ENCODE measurements at places on chromosomes 13 and 19.

- no peak for DNase-seq
- no peak overlapping the region for H3K27ac ChIP-seq
- no peaks in the 10 kb centered on the region for H3K27me3 ChIP-seq
- H3K36me3 ChIP-seq = no peaks in the 10 kb centered on the region
- no peak overlapping the region for H3K4me3 ChIP-seq
Observed at GRCh38 chr13:76533251-76533650, 353.0 kb downstream of the KCTD12 start.

GRCh38 chr19:13428352-13428751 lies 77.9 kb downstream of the CACNA1A start:
- no peak for DNase-seq
- no peak overlapping the region for H3K4me3 ChIP-seq
- H3K4me1 ChIP-seq = no peaks in the 10 kb centered on the region
- no peaks in the 10 kb centered on the region for H3K27me3 ChIP-seq

- H3K27me3 ChIP-seq = peaks cover 19% of the 10 kb centered on the region
- H3K36me3 ChIP-seq = no peaks in the 10 kb centered on the region
- no peaks in the 10 kb centered on the region for H3K4me1 ChIP-seq
- no peak for DNase-seq
- no peak overlapping the region for H3K27ac ChIP-seq
- no peak overlapping the region for H3K4me3 ChIP-seq
Observed at GRCh38 chr13:27851096-27851850, 59.0 kb downstream of the GSX1 start.

GRCh38 chr13:112513761-112514160 lies 74.2 kb downstream of the TUBGCP3 start:
- no peaks in the 10 kb centered on the region for H3K27me3 ChIP-seq
- no peaks in the 10 kb centered on the region for H3K4me1 ChIP-seq
- H3K4me3 ChIP-seq = no peak overlapping the region
- no peak overlapping the region for H3K27ac ChIP-seq

GRCh38 chr19:5975388-5975728 lies 2.6 kb downstream of the RANBP3 start:
- H3K36me3 ChIP-seq = peaks cover 31% of the 10 kb centered on the region
- no peak for DNase-seq
- H3K27me3 ChIP-seq = no peaks in the 10 kb centered on the region
- peaks cover 11% of the 10 kb centered on the region for H3K4me1 ChIP-seq
- H3K4me3 ChIP-seq = no peak overlapping the region
- H3K27ac ChIP-seq = no peak overlapping the region

- no peak for DNase-seq
- H3K27ac ChIP-seq = peak overlapping the region; percentile 78
- peaks cover 36% of the 10 kb centered on the region for H3K4me1 ChIP-seq
Observed at GRCh38 chr13:98173431-98174152, 3.5 kb downstream of the RNF113B start.

- H3K36me3 ChIP-seq = no peaks in the 10 kb centered on the region
- no peak overlapping the region for H3K27ac ChIP-seq
Observed at GRCh38 chr19:42066075-42066754, 3.8 kb downstream of the GRIK5 start.

DNA sequence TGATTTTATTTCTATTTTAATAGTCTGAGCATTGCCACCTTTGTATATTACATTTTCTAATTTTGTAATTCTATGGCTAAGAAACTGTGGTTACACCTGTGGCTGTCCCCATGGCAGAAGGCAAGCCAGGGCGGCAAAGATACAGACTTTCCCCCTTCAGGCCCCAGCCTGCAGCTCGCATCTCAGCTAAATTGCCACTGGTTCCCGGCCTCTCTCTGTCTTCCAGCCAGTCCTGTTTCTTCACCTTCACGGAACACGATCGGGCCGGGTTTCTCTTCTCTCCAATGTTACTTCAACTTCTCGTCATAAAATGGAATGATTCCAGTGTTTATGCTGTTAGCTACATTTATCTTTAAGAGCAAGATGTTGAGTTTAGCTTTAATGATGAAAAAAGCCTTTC lies 124.5 kb upstream of the ZNF507 start:
- peaks cover 13% of the 10 kb centered on the region for H3K27me3 ChIP-seq
- no peak overlapping the region for H3K27ac ChIP-seq
- DNase-seq = no peak
- H3K36me3 ChIP-seq = no peaks in the 10 kb centered on the region
- H3K4me3 ChIP-seq = no peak overlapping the region
- H3K4me1 ChIP-seq = no peaks in the 10 kb centered on the region

DNA sequence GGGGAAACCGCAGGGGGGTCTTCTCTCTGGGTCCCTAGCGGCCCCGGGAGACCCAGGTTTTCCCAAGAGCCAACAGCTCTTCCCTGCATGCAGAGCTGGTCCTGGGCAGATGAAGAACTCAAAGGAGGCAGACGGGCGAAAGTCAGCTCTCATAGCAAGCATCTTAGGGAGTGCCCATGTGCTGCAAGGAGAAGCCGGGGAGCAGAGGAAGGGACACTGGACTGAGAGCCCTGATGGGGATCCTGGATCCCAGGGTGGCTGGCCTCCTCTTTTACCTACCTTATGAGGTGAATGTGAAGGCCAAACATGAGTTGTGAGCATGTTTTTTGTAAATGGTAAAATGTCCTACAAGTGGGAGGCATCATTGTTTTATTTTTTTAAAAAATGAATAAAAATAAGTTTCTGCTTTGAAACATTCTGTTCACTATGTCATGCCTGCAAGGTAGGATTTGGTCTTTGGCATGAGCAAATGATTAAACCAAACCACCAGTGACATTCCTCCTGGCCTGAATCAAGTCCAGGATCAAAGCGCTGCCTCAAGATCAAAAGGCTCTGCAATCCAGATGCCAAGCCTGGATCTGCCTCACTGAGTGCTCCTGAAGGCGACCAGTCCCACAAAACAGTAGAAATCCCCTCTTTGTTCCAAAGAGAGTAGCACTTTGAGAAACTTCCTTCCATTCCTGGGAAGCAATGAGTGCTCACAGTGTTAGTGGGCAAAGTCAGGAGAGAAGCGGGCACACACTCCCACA lies 92.2 kb upstream of the SERP2 start:
- no peak for DNase-seq
- no peak overlapping the region for H3K4me3 ChIP-seq
- no peak overlapping the region for H3K27ac ChIP-seq
- no peaks in the 10 kb centered on the region for H3K4me1 ChIP-seq
- H3K36me3 ChIP-seq = no peaks in the 10 kb centered on the region
- H3K27me3 ChIP-seq = no peaks in the 10 kb centered on the region

- no peak for DNase-seq
- no peak overlapping the region for H3K4me3 ChIP-seq
- H3K27me3 ChIP-seq = no peaks in the 10 kb centered on the region
Observed at GRCh38 chr13:46355088-46355468, 32.0 kb downstream of the RUBCNL start.

- H3K4me1 ChIP-seq = no peaks in the 10 kb centered on the region
- H3K36me3 ChIP-seq = no peaks in the 10 kb centered on the region
- H3K4me3 ChIP-seq = no peak overlapping the region
- DNase-seq = no peak
- no peak overlapping the region for H3K27ac ChIP-seq
Observed at GRCh38 chr13:39897636-39898035, 242.2 kb downstream of the COG6 start.

- H3K27ac ChIP-seq = no peak overlapping the region
- no peaks in the 10 kb centered on the region for H3K36me3 ChIP-seq
- no peak for DNase-seq
- H3K4me3 ChIP-seq = no peak overlapping the region
- H3K27me3 ChIP-seq = no peaks in the 10 kb centered on the region
Observed at GRCh38 chr19:13492128-13492527, 14.2 kb downstream of the CACNA1A start.

DNA sequence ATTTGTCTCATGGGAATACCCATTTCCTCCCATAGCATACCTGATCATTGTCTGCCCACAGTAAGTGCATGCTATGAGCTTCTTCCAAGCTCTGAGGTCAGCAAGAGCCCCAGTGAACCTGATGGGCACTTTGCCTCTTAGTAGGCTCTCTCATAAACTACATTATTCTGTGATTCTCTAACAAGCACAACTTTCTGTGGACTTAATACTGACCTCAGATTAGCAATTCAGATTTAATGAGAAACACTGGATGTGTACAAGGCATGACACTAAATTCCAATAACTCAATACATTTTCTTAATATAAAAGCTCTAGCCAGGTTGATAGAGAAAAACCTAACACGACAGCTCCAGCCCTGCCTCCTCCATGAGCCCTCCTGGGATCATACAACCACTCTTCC lies 23.3 kb upstream of the STARD13 start:
- peaks cover 10% of the 10 kb centered on the region for H3K4me1 ChIP-seq
- no peaks in the 10 kb centered on the region for H3K27me3 ChIP-seq
- DNase-seq = no peak
- H3K4me3 ChIP-seq = no peak overlapping the region
- H3K36me3 ChIP-seq = no peaks in the 10 kb centered on the region
- no peak overlapping the region for H3K27ac ChIP-seq

DNA sequence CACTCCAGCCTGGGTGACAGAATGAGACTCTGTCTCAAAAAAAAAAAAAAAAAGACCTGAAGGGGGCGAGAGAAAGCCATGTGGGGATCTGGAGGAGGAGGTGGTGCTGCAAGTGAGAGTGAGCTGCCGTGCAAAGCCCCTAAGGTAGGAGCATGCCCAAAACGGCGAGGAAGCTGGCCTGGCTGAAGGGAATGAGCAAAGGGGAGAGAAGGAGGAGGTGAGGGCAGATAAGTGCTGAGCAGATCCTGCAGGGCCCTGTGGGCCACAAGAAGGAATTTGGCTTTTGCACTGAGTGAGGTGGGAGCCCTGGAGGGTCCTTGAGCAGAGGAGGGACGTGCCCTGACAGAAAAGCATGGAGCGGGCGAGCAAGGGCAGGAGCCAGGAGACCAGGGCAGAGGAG lies 19.4 kb upstream of the ADGRE5 start:
- H3K27me3 ChIP-seq = no peaks in the 10 kb centered on the region
- DNase-seq = no peak
- peaks cover 3% of the 10 kb centered on the region for H3K4me1 ChIP-seq
- no peaks in the 10 kb centered on the region for H3K36me3 ChIP-seq
- no peak overlapping the region for H3K27ac ChIP-seq

All from RWPE2 (cell line).